ENCODE measurements at places on chromosomes 7 and 10.

DNA sequence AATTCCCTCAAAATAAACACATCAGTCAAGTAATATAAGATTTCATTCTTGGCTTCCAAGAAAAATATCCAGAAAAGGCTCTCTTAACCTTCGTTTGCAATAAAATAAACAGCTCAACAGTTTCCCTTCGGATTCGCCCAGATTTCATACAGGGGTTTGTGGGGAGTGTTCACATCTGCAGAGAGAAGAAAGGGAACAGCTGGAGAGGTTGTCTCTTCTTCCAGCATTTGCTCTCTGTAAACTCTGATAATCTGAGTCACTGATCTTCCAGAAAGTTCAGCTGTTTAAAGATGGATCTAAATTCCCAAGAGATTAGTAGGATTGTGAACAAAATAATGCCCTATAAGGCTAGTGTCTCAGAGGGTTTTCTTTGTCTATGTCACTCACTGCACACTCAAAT, 277.9 kb downstream of the HPSE2 start:
- no peak for DNase-seq

DNA sequence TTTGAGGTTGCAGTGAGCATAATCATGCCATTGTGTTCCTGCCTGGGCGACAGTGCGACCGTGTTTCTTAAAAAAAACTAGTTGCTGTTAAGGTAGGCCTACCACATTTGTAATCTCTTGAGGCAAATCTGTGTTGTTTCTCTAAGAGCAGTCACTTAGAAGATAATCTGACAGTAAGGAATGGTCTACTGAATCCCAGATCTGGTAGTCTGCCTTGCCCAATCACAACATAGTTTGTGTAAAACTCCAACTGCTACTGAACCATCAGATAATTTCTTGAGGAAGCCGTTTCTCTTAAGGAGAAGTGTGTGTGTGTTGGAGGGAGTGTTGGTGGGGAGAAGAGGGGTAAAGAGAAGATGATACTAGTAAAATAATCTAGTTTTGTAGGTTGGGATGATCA, 5.0 kb downstream of the NRF1 start:
- DNase-seq: no peak

GRCh38 chr10:102635377-102635776, 8.9 kb upstream of the TRIM8 start:
- peak; percentile 54 for DNase-seq

DNA sequence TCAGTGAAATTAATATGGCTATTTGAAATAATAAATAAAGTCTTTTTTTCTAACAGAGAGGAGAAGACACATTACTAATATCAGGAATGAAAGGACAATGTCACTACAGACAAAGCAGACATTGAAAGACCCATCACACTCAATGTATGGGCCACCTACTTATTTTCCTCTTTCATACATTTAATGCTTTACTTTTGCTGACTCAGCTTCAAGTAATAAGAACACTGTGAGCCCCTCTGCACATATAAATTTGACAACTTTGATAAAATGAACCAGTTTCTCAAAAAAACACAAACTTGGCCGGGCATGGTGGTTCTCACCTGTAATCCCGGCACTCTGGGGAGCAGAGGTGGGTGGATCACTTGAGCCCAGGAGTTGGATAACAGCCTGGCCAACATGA, 664.2 kb upstream of the COBL start:
- no peak for DNase-seq

- no peak for DNase-seq
These were observed 187.6 kb upstream of the KLF14 start for GRCh38 chr7:130921391-130922180.

DNA sequence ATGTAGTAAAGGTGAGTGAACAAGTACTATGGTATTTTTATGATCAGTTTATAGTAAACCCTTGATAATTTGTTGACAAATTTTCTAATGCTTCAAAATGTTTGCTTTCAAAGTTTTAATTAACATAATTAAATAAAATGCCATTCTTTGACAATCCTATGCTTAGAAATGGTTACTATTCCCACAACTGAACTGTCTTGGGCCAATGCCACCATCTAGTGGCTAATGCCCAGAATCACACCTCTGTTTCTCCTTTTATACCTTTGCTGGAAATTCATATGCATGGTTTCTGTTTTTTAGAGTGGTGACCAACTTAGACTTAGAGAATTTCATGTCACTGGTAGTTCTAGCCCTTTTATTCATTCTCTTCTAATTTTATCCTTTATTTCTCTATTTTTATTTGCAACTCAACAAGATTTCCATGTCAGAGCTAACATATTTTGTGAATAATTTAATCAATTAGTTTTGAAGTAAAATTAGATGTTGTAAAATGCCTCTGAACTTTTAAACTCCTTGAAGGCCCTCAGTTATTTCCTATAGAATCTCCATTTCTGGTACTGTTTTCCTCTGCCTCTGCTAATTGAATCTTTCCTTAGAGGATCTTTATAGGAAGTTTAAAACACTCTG, 31.1 kb downstream of the PCGF5 start:
- peak; percentile 76 for DNase-seq

GRCh38 chr10:116113721-116114501, 159.1 kb downstream of the GFRA1 start:
- no peak for DNase-seq

- no peak for DNase-seq
These were observed 363.8 kb downstream of the PRPF18 start for GRCh38 chr10:13950543-13950939.

- no peak for DNase-seq
These were observed 161.7 kb upstream of the MKI67 start for GRCh38 chr10:128287921-128288320.

GRCh38 chr7:154750353-154750801, 252.5 kb downstream of the PAXIP1 start:
- no peak for DNase-seq

- DNase-seq: no peak
These were observed 1.4 kb downstream of the GPR141 start for GRCh38 chr7:37684927-37685326.

- no peak for DNase-seq
These were observed 61.5 kb downstream of the RAMP3 start for GRCh38 chr7:45219130-45219529.

DNA sequence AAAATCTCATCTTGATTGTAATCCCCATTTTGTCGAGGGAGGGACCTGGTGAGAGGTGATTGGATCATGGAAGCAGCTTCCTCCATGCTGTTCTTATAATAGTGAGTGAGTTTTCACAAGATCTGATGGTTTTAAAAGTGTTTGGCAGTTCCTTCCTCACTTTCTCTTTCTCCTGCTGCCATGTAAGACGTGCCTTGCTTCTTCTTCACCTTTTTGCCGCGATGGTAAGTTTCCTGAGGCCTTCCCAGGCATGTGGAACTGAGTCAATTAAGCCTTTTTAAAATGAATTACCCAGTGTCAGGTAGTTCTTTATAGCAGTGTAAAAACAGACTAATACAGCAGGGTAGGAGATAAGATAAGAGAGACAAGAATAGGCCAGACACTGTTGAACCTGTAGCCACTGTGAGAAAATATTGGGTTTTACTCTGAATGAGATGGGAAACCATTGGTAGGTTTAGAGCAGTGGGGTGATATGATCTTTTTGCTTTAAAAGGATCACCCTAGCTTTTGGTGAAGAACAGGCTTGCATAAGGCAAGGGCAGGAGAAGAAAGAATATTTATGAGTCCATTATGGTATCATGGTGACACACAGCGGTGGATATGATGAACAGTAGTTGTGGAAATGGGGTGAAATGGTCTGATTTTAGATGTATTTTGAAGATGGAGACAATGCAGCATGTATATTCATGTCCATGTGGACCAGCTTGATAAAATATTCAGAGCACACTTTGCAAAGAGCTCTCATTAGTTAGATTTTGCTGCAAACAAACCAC, 11.5 kb downstream of the OR6B1 start:
- no peak for DNase-seq

- no peak for DNase-seq
These were observed 60.8 kb upstream of the GDF10 start for GRCh38 chr10:47239211-47239610.

- DNase-seq: no peak
These were observed 54.3 kb upstream of the IGFBP3 start for GRCh38 chr7:45975367-45975766.

- DNase-seq: no peak
These were observed 13.2 kb upstream of the NPS start for GRCh38 chr10:127535802-127536515.

DNA sequence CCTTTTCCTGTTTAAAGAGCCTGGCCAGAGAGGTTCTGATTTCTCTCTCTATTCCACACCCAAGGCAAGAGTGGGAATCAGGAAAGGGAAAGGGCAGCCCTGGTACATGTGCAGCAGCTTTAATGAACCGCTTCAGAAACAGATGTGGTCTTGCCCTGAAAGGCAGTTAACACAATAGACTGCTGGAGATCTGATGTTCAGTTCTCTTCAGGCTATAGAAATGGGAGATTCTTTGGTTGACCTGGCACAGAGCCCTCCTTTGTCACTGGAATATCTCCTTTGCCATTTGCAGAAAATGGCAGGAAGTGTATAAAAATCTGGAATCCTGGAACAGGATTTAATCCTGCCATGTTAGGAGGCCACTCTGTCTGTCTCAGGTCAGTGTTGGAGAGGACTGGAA, 36.3 kb upstream of the EXOC6 start:
- DNase-seq: no peak

- peak; percentile 38 for DNase-seq
These were observed 115.2 kb downstream of the SORBS1 start for GRCh38 chr10:95445837-95446486.

DNA sequence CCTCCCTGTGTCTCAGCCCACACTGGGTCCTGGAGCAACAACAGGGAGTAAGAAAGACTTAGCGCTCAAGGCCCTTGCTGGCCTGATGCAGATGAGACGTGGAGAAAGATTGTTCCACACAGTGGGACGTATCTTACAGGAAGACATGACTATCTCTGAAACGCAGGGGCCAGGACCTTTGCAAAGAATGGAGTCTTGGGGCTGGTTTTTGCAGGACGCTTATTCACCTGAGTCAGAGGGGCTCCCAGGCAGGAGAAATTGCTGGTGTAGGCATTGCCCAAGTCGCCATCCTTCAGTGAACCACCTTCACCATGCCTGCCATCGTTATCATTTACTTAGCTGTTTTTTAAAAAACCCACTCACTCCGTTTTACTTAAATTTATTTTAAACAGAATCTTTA, 11.8 kb upstream of the GDF10 start:
- no peak for DNase-seq

DNA sequence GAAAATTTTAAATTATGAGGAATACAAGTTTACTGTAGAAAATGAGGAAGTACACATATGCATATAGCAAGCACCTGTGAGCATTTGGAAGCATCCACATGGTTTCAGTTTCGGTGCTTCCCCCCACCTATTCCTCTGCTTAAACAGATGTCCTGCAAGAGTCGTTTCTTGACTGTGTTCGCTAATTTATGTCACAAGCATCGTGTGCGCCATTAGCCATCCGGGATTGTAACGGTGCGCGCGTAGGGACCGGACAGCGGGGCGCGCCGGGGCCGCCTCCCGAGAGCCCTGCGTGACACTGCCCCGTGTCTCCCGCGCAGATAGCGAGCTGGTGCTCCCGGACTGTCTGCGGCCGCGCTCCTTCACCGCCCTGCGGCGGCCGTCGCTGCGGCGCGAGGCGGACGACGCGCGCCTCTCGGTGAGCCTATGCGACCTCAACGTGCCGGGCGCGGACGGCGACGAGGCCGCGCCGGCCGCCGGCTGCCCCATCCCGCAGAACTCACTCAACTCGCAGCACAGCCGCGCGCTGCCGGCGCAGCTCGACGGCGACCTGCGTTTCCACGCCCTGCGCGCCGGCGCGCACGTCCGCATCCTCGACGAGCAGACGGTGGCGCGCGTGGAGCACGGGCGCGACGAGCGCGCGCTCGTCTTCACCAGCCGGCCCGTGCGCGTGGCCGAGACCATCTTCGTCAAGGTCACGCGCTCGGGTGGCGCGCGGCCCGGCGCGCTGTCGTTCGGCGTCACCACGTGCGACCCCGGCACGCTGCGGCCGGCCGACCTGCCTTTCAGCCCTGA, 90.9 kb downstream of the NEURL1 start:
- DNase-seq: peak; percentile 87

DNA sequence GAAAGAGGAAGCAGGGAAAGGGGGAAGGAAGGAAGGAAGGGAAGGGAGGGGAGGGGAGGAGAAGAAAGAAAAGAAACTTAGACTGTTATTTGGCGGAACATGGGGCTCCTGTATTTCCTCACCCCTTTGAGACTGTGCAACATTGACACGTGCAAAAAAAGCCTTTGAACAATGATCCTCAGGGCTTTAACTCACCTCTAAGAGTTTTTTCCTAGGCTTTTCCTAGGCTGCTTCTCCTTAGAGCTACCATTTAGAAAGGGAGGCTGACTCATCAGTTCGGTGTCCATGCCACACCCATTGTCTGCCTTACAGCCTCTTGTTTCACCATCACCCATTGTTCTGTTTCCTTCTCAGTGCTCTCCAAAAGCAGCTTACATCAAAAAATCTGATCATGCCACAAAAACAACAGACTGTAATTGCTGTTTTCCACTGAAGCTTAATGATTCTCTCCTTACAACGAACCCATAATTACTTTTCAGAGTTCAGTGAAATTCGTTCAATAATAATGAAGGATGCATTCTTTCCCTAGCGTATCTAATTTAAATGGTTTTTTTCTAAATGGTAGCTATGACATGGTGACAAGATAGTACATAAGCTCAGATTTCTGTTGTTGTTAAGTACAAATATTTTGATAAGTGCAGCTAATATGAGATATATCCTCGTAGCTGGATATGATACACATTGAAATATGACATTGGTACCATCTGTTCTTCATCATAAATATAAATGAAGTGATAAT, 90.8 kb downstream of the PRLHR start:
- DNase-seq: no peak

DNA sequence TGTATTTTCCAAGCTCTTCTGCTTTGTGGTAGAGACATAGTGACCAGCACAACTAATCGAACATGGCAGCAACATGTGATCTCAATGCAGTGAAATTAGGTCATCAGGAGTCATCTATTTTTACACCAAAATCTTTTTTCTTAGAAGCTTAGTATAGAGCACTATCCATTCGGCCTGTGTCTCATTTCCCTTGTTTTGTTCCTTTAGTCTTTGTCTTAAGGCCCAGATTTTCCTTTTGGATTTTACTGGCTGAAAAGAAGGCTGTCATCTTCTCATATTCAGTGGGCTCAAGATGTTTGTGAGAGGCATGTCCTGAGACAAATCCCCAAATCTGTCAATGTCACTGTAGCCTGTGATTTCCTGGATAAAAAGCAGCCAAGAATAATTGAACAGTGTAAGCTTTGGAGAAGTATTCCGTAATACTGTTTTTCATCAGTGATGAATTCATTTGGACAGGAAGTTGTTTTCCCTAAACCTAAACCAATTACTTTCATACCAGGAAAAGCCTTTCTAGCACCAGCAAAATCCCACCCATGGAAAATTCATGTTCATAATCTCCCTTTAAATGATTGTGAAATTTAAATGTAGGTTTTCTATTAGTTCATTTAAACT, 55.2 kb downstream of the MAGI2 start:
- DNase-seq: no peak

DNA sequence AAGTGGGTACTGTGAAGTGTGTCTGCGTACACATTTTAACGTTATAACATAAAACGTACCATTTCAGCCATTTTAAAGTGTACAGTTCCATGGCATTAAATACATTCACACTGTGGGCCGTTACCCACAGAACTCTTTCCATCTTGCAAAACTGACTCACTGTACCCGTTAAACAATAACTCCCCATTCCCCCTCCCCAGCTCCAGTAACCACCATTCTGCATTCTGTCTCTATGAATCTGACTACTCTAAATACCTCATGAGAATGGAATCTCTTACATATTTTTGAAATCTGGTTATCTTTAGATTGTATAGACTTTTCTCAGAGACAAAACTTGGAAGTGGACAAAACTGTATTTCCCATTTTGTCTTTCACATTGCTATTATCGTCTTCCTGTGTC, 9.3 kb downstream of the ARL3 start:
- no peak for DNase-seq

All from CD4-positive, alpha-beta T cell treated with Interleukin-21 for 1 hour (primary cell).